ENCODE measurements at places on chromosomes 4 and X. TPM values are rescaled to one million over a fixed set of nuclear protein-coding genes. Genes with fewer than 3 reads are reported as not detected.

Gene BMPR1B
- not detected for total RNA-seq

Gene PDLIM3
- not detected for total RNA-seq

Gene NONO
- 536 TPM for total RNA-seq

Gene PGAM4
- 1.5 TPM for total RNA-seq

Gene AMTN
- total RNA-seq, result not detected

Gene PDE5A
- total RNA-seq, result 0.44 TPM

Gene IGSF1
- not detected for total RNA-seq

Gene AREG
- total RNA-seq, result 0.65 TPM

Gene NXF2B
- total RNA-seq, result not detected

Gene P2RY8
- total RNA-seq, result 25.5 TPM

Gene UGT2B15
- not detected for total RNA-seq

Gene PCDH11X
- not detected for total RNA-seq

Gene HAUS3
- 22.6 TPM for total RNA-seq

Gene SLC4A4
- 1.2 TPM for total RNA-seq

Gene RBM47
- total RNA-seq, result 0.67 TPM

Gene SPARCL1
- not detected for total RNA-seq

Gene SNX12
- 51.4 TPM for total RNA-seq

Gene GPRIN3
- total RNA-seq, result 19.0 TPM

Gene TMSB15B
- total RNA-seq, result 5.8 TPM

Gene RENBP
- total RNA-seq, result 5.3 TPM
